NCI-H2107 (cell line): ENCODE measurements at places on chromosomes 2 and 18.

GRCh38 chr2:169137924-169138323 lies 68.6 kb downstream of the DHRS9 start:
- no peak for DNase-seq

DNA sequence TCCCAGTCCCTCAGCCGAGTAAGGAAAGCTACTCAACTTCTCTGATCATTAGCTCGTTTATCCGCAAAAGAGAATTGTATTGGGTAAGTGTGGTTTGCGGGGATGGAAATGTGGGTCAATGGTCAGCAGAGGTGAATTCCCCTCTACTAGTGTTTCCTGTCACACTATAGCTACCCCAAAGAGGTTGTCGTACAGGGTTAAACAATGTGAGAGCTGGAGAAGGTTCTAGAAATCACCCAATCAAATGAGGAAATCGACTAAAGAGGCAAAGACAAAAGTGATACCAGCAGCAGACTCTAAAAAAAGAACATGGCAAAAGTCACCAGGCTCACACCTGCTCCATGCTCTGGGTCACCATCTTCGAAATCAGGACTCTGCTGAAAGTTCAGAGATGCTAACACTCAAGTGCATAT lies 144.7 kb upstream of the ITGA4 start:
- no peak for DNase-seq

- no peak for DNase-seq
These were observed 37.3 kb upstream of the ZNF512 start for GRCh38 chr2:27545348-27546141.

GRCh38 chr2:119702918-119703401 lies 24.0 kb downstream of the TMEM177 start:
- peak; percentile 52 for DNase-seq

DNA sequence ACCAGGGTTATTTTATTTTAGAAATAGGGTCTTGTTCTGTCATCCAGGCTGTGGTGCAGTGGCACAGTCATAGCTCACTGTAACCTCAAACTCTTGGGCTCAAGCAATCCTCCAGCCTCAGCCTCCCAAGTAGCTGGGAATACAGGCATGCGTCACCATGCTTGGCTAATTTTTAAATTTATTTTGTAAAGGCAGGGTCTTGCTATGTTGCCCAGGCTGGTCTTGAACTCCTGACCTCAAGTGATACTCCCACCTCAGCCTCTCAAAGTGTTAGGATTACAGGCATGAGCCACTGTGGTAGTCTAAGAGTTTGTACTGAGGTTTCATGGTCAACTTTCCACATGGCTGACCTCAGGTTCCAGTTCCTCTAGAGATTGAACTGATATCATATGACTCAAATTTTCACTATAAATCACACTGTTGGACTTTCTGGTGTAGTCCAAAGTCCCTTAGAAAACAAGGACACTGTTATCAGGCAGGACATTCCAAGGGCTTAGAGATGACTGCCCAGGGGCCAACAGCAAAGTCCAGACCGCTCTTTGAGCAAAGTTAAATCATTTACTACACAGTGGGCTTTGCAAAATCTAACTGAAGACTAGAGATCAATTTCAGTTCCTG lies 82.0 kb upstream of the MEX3C start:
- DNase-seq: no peak

- no peak for DNase-seq
These were observed 41.8 kb downstream of the CNGA3 start for GRCh38 chr2:98388081-98388480.

DNA sequence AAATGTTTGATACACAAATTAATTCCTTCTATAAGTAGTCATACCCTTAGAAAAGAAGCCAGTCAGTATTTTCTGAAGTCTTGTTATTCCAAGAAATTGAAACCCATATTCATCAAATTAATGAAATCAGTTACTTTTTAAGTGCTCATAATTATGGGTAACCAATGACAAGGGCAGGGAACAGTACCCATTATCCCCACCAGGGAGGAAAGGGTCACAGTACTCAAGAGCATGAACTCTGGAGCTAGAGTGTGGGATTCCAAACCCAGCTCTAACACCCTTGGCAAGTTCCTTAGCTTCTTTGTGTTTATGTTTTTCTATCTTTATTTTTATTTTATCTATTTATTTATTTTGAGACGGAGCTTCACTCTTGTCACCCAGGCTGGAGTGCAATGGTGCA lies 68.4 kb downstream of the CCDC148 start:
- DNase-seq: no peak

DNA sequence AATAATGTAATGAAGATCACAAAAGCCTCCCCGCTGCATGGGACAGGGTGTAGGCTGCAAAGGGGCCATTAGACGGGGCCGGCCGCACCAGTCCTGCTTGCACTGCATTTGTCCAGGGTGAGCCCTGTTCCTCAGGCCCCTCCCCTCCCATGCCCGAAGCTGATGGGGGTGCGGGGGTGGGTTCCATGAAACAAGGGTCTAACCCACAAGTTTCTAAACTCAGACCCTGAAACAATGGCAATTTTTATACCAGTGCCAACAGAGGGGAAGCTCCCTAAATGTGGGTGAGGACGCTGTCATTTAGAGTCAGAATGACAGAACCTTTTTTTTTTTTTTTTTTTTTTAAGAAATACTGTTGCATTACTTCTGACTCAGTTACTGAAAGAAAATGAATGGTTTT lies 39.7 kb downstream of the HS6ST1 start:
- DNase-seq: no peak

GRCh38 chr2:222907790-222908441 lies 47.1 kb downstream of the ACSL3 start:
- no peak for DNase-seq

DNA sequence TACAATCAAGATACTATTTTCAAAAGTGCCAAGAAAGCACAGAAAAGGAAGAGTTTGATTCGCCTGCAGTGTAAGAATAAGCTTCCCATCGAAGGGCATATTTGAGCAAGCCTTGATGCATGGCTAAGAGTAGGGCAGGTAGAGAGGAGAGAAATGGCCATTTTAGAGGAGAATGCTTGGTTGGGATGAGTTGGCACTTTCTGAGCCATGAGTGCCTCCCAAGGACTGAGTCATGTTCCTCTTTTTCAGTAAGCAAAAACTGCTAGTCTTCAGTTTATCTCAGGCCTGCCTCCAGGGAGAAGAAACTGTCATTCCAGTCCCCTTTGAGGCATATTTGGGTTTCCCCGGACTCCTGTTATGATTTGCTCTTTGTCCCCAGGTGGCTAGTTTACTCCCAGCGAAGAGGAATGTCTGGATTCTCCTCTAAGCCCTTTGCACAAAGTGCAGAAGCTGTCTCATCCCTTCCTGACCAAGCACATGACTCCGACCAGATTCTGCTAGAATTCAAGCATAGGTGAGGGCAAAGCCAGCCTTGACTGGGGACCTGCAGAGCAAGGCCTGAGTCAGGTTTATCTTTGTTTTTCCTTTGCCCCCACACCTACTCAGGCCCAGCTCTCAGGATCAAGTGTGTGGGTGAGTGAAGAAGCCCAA lies 115.2 kb downstream of the TTC32 start:
- DNase-seq: no peak

DNA sequence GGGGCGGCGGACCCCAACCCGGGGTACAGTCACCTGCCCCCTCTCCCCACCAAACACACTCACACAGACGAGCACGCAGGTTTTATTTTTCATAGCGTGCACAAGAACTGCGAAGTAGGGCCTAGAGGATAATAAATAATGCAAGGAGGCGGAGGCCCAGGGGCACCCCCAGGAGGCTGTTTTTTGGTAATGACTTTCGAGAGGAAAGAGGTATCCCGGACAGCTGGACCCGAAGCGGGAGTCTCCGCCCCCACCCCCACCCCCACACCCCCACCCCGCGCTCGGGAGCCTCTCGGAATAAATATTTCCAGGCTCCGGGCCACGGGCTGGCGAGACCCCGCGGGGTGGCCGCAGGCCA lies 3.4 kb downstream of the CYP26B1 start:
- no peak for DNase-seq

- no peak for DNase-seq
These were observed 429.8 kb upstream of the CDH2 start for GRCh38 chr18:28606686-28607085.

DNA sequence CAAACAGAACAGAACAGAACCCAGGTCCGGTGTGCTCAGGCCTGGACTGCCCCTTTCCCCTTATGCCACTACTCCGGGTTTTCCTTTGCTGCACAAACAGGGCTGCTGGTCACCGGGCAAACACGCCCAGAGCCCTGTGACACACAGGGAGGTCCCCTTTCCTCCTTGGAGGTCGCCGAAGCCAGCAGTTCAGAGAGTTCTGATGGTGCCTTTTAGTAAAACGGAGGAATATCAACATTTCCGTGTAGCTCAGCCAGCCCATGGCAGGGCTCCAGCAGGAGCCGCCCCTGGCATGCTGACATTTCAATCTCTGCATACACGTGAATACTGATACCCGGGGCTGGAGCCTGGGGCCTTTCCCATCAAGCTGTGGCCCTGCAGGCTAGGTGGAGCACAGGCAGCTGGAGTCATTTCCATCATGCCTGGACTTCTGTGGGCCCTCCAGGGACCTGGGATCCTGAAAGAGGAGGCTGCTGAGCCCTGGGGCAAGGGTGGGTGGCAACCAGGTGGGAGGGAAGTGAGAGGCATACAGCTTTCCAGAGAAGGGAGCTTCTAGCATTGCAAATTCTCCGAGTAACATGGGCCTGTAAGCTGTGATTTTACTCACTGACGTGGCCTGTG lies 91.4 kb upstream of the PXDN start:
- DNase-seq: no peak

GRCh38 chr2:200364142-200364541 lies 57.6 kb downstream of the SPATS2L start:
- DNase-seq: no peak

- no peak for DNase-seq
These were observed 1425.7 kb downstream of the DSC3 start for GRCh38 chr18:29616867-29617266.

GRCh38 chr2:122927197-122927596 lies 1097.9 kb upstream of the CNTNAP5 start:
- peak; percentile 35 for DNase-seq

DNA sequence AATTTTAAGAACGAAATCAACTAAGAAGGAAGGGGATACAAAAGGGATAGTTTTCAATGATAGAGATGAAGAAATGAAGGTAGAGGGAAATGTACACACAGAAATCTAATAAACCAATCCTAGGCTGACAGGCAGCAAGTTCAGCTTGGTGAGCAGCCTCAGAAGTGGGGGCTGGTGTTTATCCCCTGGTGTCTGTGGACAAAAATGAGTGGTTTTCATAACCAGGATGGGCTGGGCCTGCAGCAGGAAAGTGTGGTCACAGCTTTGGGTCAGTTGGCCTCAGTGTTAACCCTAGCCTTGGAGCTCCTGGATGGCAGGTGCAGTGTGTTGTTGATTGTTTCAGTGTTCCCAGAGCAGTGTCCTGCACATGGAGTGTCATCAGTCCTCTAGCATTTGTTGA lies 14.3 kb downstream of the IL18R1 start:
- no peak for DNase-seq

DNA sequence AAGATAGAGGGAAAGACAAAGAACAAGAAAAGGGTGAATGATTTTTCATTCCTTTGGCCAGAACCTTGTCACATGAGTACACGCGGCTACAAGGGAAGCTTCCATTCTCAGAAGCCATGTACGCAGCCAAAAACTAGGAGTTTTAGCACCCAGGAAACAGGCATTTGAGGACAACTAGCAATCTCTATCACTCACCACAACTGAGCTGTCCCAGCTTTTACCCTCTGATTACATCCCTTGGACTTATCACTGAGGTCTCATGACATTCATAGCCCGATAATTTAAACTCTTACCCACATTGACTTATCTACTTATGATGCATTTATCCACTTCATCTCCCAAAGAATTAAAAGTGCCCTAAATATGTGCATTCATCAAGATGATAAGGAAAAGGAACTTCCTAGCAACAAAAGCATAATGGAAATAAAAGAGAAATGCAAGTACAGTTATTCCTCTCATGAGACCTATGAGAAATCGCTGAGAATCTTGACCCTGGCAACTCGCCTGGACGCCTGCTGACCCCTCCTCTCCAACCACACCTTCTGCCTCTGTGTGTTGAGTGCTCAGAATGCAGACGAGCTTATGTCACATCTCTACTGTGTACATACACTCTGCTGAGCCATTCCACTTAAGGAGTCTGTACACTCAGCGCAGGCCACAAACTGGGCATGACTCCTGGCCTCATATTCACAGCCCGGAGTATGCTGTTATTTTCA lies 28.7 kb upstream of the MFSD6 start:
- no peak for DNase-seq

- no peak for DNase-seq
These were observed 151.8 kb downstream of the MBP start for GRCh38 chr18:76980663-76981395.

DNA sequence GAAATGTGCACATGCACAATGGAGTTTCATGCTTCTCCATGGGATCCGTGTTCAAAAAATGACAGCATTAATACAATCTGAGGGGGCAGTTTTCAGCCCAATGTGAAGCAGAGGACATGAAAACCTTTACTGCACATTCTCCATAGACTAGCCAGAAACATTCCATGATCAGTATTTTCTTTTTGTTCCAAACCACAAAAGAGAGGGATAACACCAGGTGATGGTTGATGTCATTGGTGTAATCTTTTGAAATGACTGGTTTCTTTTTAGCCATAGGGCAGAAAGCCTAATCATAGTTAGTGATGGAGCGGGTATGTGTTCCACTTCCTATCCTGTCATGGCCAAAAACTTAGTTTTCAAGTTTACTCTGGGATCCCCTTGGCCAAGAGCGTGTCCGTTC lies 1.8 kb upstream of the KYNU start:
- no peak for DNase-seq

GRCh38 chr2:119753041-119753929 lies 6.4 kb upstream of the PTPN4 start:
- peak; percentile 3 for DNase-seq

DNA sequence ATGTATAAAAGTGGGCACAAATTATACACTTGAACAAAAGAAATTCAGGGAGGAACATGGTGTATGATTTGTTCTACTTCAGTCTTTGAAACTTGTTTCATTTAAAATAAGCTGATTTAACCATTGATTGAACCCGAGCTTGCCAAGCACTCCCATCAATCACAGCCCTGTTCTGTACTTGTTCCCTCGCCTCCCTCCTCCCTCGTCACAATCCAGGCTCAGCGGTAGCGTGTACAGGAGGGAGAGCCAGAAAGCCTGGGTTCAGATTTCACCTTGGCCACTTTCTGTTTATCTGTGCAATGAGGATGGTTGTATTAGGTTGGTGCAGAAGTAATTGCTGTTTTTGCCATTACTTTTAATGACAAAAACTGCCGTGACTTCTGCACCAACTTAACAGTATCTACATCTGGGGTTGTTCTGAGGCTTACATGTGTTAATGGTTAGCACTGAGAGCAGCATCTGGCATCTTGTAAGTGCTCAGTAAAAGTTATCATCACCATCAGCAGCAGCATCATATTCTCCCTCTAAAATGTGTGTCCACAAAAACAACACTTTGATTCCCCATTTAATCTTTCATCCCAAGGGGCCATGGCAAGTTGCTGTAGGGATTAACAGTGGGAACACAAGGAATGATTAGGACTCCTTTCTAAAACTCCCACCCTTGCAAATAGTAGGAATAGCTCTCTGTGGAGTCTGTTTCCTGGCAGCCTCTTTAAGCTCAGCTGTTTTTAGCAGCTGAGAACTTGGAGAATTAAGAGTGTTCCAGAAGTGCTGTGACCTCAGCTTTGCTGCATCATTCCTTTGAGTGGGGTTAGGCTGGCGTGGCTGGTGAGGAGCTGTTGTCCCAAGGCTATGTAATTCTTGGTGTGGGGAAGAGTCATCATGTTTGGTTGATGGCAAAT lies 4.7 kb downstream of the DPYSL5 start:
- no peak for DNase-seq
